Transverse colon (tissue), 4 donors: ENCODE measurements at places on chromosomes 7 and 10. TPM values are rescaled to one million over a fixed set of nuclear protein-coding genes. Genes with fewer than 3 reads are reported as not detected.

Gene ACSL5
- 315 TPM for total RNA-seq

Gene GIMAP4
- 13.8 TPM for total RNA-seq

Gene TAS2R5
- total RNA-seq = 1.2 TPM

Gene CDK1
- not detected for total RNA-seq

Gene UPK3BL2
- total RNA-seq = 7.8 TPM

DNA sequence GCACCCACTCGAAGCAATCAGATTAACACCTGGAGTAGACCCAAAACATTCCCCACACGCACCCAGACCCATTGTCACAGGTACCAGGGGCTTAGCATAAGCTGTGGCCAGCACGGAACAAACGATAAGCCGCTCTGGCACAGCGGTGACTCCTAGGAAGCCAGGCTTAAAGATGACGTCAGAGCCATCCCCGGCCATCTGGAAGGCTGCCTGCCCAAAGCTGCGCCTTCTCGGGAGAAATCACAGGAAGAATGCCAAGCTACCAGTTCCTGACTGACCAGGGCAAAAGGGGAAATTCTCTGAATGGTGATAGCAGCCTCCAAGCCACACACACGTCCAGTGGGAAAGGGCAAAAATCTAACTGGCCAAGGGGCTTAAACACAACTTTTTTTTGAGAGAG is 13.0 kb upstream of the WIPI2 start:
- DNase-seq = peak; percentile 40

DNA sequence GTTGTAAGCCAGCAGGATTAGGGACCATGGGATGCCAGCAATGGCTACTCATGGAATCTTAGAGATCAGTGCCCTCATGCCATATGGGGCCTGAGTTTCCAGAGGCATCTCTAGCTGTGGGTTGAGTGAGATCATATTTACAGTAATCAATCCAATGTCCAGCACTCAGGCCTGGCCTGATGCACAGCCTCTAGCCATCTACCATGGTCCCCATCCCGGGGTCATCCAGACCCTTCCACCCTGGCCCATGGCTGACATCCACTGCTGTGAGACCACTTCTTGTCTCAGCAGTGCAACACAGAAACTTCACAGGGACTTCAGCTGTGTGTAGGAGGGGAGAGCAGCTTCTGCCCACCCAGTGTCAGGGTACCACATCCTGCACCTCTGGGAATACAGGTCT is 6.5 kb upstream of the ADCY1 start:
- no peak for DNase-seq

DNA sequence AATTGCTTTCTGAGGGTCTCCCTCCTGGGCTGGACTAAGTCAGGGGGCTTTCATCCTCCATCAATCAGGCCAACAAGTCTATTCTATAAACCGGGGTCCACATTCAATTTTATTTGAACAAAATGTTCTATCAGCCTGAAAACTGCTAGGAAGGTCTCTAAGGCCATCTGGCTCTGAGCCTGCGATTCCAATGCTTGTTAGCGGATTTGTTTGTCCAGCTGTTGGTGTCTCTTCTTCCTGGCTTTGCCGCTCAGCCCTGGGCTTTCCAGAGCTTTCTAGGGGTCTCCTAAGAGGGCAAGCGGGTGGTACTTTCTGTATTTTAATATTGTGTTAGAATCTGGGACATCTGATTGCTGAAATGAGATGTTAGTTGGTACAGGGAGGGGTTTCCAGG is 136.7 kb downstream of the VIPR2 start:
- DNase-seq = no peak

DNA sequence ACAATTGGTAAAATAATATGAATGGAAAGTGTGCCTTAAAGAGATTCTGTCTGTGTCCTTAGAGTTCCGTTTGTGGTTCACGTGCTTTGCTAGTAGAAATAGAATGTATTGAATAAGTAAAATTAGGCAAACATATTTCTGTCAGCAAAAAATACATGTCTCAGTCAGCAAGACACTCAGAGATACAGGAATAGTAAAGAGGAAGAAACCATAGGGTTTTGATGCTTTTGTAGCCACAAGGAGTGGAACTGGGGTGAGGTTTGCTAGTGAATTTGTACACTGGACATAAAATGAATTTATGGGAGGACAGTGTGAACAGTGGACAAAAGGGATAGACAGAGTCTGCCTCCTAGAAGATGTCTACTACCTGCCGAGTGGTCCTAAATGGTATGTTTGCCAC is 289.2 kb upstream of the NRP1 start:
- DNase-seq = no peak

DNA sequence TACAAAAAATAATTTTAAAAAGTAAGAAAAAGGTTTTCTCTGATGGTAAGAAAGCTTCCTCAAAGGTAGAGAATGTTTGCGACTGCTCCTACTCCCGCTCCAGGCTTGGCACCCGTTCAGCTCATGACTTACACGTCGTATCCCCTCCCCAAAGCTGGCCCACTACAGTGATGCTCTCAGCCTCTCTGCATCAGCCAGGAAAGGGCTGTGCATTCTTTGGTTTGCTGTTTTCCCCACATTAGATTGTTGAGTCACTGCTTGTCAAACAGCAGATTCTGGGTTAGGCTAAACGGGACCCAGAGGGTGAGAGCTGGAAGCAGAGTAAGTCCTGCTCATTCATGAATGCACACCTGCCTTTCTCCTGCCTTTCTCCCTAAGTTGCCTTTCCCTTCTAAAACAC is 54.7 kb upstream of the NMT2 start:
- no peak for DNase-seq

DNA sequence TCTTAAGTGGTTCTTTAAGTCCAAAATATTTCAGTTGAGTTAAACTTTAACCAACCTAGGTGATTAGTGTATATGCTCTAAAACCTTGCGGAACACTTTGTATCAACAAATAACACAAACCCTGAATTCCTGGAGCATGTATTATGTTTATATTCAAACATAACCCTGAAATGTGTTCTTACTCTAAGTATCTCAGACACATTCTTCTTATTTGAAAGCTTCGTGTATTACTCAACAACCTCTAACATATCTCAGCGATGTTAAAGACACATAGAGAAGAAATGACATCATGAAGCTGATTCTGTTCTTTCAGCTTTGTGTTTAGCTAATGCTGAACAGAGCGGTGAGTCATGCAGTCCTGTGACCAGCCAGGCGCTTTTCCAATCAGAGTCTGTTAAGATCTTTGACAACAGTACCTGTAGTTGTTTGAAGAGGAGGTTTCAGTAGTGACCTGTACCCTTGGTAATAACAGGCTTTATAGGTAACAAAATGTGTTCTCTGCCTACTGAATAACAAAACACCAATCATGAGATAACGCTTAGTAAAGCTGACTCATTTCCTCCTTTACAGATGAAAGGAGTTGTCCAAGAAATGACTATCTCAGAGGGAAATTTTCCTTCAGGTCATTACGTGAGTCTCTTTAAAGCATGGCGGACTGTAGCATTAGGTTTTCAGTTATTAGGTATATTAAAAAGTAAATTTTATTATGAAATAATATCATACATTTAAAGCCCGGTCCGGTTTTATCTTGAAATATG is 67.3 kb upstream of the KLF6 start:
- DNase-seq = peak; percentile 88

DNA sequence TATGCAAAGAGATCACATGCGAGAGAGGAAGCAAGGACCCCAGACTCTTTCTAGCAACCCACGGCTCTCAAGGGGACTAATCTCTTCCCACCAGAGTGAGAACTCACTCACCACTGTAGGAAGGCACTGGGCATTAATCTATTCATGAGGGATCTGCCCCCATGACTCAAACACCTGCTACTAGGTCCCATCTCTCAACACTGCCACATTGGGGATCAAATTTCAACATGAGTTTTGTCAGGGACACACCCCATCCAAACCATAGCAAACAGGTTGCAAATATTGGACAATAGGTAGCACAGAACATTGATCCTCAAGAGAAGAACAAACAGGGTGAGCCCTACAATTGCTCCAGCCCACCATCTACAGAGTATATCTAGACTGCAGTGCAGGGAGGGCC is 740.6 kb downstream of the LRMDA start:
- no peak for DNase-seq

DNA sequence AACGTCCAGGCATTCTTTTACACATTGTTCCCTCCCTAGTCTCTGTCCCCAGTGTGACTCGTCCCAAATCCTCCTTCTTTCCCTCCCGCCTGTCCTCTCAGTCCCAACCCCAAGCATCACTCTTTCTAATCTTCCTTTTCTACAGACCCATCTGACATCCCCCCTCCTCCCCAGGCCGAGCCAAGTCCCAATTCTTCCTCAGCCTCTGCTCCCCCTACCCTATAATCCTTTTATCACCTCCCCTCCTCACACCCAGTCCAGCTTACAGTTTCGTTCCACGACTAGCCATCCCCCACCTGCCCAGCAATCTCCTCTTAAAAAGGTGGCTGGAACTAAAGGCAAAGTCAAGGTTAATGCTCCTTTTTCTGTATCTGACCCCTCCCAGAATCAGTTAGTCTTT is 95.1 kb downstream of the MACC1 start:
- DNase-seq = no peak

DNA sequence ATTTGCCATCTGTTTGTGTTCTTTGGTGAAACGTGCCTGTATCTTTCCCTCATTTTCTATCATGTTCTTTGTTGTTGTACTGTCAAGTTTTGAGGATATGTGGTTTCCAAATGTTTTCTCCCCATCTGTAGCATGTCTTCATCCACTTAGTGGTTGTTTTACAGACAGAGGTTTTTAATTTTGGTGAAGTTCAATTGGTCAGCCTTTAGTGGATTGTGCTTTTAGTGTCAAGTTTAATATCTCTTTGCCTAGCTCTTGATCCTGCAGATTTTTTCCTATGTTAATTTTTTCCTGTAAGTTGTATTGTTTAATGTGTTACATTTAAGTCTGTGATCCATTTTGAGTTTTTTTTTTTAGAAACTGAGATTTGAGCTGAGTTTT is 95.9 kb downstream of the ANKRD61 start:
- no peak for DNase-seq

DNA sequence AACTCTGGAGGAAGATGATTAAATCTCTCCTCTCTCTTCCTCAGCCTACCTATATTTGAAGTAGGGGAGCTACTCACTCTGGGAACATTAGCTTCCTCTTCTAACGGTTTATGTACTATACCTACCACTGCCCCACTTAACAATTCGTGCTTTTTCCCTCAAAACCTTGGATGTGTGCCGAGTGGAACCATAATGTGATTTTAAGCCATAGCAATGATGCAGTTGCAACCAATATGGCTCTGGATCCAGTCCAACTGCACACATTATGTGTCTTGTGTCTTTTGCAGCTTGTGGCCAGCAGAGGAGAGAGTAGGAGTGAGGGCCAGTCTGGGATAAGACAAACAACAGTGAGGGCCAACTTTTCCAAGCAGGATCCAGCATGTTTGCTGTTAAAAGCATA is 170.7 kb downstream of the GATA3 start:
- DNase-seq = no peak

DNA sequence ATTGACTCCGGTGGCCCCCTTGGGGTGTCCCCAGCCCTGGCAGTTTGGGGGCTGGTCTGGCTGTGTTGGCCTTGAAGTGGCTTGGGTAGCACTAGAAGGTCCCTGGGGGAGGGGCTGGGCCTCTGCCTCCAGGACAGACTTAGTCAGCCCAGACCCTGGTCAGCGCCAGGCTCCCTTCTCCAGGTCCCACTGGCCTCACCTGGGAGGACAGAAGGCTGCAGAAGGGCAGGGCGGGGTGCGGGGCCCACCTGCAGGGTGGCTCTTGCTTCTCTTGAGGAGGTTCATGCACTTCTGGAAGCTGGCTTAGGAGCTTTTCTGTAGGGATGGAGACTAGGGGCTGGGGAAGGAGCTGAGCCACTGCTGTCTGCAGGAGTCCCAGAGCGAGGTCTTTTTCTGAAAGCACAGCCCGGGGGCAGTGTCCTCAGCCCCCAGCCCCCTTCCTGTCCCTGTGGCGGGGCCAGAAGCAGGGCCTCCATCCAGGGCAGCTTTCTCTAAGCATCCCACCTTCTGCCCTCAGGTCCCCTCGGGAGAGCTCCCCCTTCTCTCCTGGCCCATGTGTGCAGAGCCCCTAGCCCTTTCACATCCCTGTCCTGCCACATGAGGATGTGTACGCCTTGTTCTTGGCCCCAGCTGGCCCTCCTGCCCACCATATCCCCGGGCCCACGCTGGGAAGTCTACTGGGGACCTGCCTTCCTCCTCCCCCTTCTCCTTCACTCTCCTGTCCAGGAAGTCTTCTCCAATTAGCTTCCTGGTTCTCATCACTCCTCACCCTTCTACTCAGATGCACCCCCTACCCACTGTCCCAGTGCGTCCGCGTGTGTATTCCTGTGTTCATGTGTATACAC is 11.0 kb downstream of the TBATA start:
- DNase-seq = no peak

DNA sequence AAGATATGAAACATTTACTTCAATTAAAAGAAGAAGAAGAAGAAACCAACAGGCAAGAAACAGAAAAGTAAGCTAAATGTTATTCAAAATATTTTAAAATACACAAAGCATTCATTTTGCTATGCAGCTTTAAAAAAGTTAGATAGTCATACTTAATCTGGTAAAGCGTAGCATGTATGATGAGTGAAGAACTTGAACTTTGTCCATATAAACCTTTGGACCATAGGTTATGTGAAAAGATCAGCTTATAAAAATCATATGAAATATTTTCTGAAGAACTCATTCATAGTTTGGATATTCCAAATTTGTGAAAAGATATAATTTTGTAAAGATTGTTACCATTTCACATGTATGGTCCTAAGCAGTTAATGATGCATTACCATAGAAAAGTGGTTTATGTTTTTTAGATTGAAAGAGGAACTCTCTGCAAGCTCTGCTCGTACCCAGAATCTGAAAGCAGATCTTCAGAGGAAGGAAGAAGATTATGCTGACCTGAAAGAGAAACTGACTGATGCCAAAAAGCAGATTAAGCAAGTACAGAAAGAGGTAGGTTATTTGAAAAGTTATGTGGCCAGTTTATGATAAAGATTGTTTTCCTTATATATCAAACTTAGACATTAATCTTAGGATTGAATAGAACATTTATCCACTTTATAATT is 37.3 kb downstream of the KIF20B start:
- DNase-seq = no peak

- DNase-seq = no peak
Measured at GRCh38 chr7:90455163-90456030, 14.0 kb upstream of the PTTG1IP2 start.

DNA sequence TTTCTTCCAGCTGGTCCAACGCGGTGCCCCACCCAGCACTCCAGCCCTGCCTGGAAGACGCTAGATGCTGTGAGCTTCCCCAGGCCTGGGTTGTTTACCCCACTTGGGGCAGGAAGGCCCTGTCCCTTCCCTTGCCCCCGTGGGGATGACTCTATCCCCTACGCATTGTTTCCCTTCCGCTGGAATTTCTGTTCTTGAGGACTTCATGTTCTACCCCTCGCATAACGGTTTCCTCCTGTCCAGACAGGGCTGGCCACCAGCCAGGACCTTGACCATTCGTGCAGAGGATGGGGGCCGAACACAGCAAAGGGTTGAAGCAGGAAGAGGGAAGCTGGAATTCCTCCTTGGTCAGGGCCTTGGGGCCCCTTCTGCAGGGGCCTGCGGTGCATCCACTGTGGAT is 14.7 kb upstream of the SERPINE1 start:
- DNase-seq = no peak

DNA sequence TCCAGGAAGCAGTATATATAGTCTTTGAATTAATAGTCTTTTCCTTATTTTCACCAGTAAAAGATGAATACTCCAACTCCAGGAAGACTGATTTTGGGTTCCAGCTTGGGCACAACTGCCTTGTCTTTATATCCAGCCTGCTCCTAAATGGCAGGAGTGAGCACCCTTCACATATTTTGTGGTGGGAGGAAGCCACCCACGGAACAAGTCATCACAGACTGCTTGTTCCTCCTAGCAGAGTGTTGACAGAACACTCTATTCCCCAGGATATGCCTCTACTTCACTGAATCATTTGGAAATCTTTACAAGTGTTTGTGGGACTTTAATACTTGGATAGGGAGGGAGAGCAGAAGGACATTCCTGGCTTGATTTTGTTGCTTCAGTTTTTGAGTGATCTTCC is 31.7 kb downstream of the ITPRID1 start:
- DNase-seq = no peak
